ENCODE measurements at places on chromosomes 2 and 18.

GRCh38 chr2:145012214-145012670 lies 492.3 kb upstream of the ZEB2 start:
- no peak for DNase-seq

DNA sequence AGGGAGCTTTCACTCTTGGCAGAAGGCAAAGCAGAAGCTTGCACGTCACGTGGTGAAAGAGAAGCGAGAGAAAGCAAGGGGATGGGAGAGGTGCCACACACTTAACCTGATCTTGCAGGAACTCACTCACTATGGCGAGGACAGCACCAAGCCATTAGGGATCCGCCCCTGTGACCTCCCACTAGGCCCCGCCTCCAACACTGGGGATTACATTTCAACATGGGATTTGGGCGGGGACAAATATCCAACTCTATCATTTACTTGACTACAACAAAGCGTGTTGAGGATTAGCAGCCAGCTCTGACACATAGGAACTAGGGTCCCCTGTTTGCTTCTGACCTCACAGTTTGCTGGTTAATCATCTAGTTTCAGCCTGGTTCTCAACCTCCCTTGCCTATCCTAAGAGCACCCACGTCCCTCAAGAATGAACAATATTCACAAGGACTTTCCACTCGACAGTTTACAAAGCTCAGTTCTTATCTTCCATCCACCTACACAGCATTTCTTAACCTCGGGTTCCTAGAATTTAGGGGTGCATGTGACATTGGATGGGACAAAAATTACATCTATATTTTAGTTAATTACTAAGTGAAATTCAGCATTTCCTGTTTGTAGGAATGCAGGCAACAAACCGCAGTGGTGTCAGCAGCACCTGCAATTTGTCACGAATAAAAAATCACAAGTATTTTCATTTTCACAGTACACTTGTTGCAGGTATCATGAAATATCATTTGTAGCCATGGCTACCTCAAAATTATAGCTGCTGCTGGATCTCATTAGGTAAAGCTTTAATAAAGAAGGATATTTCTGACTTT lies 36.0 kb downstream of the LBH start:
- peak; percentile 84 for DNase-seq

- DNase-seq = no peak
Measured at GRCh38 chr2:229752970-229753729, 38.8 kb upstream of the DNER start.

- no peak for DNase-seq
Measured at GRCh38 chr18:24214144-24214543, 75.3 kb downstream of the CABYR start.
